ENCODE measurements at places on chromosomes 11 and 22.
A peak's percentile ranks its signal among the peaks of the same experiment; 100 is the strongest.

GRCh38 chr11:128692753-128693415 lies 988 bp upstream of the FLI1 start:
- DNase-seq, result no peak

DNA sequence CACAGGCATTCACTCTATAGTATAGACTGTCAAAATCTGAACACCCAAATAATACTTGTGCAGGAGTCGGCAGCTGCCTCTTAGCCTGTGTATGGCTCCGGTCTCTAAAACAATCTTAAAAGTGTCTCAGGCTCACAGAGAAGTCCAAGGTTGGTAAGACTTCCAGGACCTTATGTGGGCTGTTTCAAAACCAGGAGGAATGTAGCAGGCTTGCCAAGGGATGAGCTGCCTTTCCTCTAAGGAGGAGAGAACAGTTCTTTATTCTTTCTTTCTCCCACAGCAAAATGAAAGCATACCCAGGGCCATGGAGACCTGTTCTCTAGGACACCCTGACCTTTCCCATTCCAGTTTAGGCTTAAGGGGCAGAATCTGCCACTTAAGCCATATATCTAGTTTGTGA lies 176.5 kb downstream of the TRPC6 start:
- no peak for DNase-seq

- no peak for DNase-seq
Observed at GRCh38 chr22:35375526-35375925, 5.4 kb upstream of the HMOX1 start.

DNA sequence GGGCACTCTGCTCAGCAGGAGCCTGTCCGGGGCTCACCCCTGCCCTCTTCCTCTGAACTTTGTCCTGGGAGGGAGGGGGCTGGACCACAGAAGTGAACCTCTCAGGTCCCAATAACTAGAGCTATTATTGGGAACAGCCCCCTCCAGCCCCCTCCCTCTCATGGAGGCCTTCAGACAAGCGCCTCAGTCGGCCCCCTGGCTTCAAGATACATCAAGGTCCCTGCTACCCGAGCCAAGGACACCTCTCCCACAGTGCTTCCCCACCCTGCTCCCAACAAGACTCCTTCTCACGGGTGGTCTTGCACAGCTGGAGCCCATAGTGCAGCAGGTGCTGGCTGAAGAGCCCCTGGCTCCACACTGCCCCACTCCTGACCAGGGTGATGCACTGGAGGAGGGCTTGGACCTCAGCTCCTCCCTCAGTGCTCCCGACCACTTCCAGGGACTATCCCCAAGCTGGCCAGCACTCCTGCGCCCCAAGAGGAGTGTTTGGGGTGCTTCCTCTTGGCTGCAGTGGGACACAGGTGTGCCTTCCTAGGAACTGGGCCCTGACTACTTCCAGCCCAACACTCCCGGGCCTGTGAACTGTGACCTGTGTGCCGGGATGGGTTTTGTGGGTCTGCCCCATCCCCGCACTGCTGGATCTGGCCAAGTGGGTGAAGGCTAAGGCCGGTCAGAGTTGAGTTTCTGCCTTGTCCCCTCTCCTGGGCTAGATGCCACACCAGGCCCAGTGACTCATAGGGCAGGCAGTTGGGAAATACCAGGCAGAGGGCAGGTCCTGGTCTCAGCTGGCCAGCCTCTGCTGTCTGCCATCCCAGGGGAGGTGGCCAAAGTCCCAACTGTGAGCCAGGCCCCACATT lies 2.2 kb downstream of the PNPLA2 start:
- DNase-seq, result no peak

DNA sequence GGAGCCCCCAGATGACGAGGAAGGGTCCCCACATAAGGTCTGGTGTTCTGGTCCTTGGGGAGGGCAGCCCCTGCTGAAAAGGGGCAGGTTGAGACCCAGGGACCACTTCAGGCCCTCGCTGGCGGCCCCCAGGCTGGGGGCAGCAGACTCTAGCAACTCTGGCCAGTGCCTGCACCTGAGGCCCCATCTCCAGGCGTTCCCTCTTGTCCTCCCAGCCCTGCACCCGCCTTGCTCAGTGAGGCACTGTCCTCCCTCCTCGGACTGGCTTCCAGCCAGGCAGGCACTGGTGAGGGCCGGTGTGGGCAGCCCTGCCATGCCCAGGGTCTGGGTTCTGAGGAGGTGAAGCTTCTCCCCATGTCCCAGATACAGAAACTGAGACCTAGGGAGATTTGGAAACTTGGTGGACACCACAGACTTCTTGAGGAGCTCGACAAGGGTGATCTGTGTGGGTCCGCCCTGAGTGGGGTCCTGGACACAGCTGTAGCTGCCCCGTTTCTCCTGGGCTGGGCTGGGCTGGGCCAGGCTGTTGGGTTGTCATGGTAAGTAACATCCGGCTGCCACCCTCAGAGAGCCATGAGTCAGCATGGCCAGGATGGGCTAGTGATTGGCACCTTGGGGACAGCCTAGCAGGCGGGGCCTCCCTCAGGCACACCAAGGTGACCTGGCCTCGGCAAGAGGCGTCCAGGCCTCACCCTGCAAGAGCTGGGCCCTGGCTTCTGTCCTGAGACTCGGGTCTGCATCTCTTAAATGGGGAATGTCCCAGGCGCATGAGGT lies 11.1 kb upstream of the PHLDA2 start:
- DNase-seq, result no peak

GRCh38 chr11:121524233-121524631 lies 71.5 kb upstream of the SORL1-AS1 start:
- DNase-seq, result no peak

- DNase-seq, result no peak
Observed at GRCh38 chr11:134578807-134579723, 167.0 kb upstream of the B3GAT1 start.

DNA sequence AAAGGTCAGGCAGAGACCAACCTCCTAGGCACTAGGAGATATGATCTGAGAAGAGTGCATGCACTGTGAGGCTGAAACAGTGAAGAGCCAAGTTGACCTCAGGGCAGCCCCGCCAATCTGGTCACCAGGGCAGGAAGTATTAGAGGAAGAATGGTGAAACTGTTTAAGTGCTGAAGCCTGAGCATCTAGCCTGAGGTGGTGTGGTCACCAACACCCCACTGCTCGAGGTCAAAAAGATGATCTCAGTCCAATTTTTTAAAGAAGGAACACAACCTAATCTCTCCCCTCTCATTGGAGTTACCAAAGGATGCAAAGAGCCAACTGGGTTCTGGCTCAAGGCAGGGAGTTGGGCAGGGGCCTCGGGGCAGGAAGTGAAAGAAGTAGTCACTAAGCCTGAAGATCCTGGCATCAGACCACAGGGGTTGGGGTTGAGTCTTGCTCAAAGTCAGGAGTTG lies 4.0 kb downstream of the APBB1 start:
- DNase-seq, result no peak

DNA sequence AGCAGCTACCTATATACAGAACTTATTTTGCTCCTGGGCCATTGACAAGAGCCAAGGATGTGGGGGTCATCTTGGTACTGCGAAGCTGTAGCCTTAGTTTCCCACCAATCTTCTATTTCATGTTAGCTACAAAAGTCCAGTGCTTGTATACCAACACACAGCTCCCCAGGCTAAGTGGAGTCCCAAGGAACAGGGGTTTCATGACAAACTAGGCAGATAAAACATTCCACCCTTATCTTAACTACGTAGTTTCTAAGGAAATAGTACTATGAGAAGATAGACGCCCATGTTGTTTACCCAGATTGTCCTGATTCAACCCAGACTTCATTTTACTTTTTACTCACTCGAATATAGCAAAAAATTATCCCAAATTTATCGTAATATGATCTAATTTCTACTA lies 218.5 kb downstream of the DYNC2H1 start:
- DNase-seq, result no peak

DNA sequence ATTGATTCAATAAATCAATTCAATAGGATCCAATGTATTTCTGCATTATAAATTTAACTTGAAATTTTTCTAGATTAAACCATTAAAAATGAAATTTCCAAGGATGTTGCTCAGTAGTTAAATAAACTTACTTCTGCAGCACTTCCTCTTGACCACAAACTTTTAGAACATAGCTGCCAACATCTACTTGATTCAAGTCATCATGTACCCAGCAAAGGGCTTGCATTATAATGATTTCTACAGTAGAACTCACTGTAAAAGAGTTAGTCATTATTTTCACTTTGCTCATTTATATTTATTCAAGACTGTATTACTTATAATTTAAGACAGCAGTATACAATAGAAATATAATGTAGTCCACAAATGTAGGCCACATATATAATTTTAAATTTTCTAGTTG lies 59.2 kb downstream of the PIK3C2A start:
- peak; percentile 34 for DNase-seq

DNA sequence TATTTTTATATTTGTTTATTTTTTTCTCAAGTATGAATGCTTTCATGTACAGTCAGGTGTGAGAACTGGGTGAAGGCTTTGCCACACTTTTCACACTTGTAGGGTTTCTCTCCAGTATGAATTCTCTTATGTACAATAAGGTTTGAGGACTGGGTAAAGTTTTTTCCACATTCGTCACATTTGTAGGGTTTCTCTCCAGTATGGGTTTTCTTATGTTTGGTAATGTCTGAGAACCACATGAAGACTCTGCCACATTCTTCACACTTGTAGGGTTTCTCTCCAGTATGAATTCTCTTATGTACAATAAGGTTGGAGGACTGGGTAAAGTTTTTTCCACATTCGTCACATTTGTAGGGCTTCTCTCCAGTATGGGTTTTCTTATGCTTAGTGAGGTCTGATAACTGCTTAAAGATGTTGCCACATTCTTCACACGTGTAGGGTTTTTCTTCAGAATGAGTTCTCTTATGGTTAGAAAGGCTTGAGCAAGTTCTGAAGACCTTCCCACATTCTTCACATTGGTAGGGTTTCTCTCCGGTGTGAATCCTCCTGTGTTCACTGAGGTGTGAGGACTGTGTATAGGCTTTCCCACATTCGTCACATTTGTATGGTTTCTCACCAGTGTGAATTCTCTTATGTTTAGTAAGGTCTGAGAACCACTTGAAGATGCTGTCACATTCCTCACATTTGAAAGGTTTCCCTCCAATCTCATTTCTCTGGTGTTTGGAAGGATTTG lies 19.7 kb downstream of the ZNF195 start:
- no peak for DNase-seq

- no peak for DNase-seq
Observed at GRCh38 chr11:107740271-107740670, 28.4 kb upstream of the SLN start.

- no peak for DNase-seq
Observed at GRCh38 chr22:32158712-32159533, at the start of gene C22orf42. Gene C22orf42 (minus strand): TSS chr22:32159303. CDS start chr22:32159215, 88 bp downstream.

- peak; percentile 6 for DNase-seq
Observed at GRCh38 chr11:44065161-44065661, 859 bp upstream of the ACCS start.

DNA sequence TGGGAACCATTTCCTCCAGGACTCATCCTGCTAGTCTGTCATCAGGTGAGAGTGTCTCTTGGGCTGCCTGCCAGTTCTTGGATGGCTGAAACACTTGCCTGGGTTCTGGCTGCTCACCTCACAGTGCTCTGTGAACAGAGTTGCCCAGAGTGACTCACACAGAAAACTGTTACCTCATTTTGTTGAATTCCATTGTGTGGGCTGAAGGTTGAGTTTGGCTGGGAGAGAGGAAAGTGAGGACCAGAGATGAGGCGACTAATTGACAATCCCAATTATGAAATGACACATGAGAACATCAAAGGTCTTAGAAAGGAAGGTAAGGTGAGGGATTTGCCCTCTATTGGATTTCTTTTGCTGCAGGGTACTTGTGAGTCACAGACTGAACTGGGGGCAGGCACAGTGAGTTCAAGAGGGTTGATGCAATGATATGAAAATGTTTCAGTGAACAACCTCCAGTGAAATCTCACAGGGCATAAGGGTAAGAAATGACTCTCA lies 20.2 kb upstream of the CALCB start:
- no peak for DNase-seq

Data from stromal cell of bone marrow (primary cell).